ENCODE measurements at places on chromosomes 6 and 20. TPM values are rescaled to one million over a fixed set of nuclear protein-coding genes. Genes with fewer than 3 reads are reported as not detected.

DNA sequence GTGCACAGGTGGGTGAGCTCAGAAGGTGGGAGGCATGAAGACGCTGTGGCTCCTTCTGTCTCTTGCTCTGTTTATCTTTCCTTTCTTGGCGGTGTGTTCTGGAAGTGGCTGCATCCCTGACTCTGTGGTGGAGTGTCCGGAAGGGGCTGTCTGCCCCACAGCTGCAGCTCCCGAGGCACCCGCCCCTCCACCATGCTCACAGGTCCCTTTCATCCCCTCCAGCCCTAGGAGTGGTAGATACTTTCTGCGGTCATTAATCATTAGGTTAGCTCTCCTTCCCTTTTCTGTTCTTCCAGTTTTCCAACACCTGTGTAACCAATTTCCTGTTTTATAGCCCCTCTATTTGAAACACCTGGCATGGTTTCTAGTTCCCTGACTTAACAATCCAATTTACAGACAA, 65.6 kb downstream of the GJA10 start:
- no peak for DNase-seq
- no peak overlapping the region for H3K4me3 ChIP-seq
- no peaks in the 10 kb centered on the region for H3K27me3 ChIP-seq
- H3K4me1 ChIP-seq, result peaks cover 19% of the 10 kb centered on the region

DNA sequence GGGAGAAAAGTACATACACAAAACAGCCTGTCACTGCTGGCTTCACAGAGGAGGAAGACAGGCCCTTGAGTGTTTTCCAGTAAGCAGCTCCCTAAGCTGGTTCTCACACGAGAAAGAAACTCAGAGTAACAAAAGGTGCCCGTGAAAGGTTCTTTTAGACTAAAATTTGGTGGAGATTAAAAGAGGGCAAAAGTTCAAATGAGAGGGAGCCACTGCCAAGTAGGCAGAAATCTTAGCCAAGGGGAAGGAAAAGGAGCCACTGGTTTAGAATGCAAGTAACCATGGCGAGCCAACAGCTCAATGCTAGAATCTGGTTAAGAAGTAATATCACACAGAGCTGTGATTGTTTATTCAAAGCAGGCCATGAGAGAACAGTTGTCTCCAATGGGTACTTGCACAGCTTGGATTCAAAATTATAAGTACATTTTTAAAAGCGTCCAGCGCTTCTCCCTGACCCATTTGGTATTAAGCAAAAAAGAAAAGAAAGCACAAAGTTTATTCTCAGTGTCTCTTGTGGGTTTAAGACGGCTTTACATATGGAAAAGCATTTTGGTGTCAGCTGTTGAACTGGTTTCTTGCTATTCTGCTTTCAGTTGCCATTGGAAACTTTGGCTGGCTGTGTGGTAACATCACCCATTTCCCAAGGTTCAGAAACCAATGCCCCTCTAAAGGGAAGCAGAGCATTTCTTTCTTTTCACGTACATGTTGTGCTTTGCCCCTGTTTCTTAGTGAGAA, 648.5 kb downstream of the RNF144B start:
- no peak overlapping the region for H3K27ac ChIP-seq
- no peaks in the 10 kb centered on the region for H3K36me3 ChIP-seq
- no peak for DNase-seq
- no peaks in the 10 kb centered on the region for H3K4me1 ChIP-seq
- no peak overlapping the region for H3K4me3 ChIP-seq

GRCh38 chr20:57633945-57634491, 13.8 kb upstream of the ZBP1 start:
- H3K4me3 ChIP-seq, result no peak overlapping the region
- H3K36me3 ChIP-seq, result no peaks in the 10 kb centered on the region
- peaks cover 23% of the 10 kb centered on the region for H3K4me1 ChIP-seq
- no peak overlapping the region for H3K27ac ChIP-seq

DNA sequence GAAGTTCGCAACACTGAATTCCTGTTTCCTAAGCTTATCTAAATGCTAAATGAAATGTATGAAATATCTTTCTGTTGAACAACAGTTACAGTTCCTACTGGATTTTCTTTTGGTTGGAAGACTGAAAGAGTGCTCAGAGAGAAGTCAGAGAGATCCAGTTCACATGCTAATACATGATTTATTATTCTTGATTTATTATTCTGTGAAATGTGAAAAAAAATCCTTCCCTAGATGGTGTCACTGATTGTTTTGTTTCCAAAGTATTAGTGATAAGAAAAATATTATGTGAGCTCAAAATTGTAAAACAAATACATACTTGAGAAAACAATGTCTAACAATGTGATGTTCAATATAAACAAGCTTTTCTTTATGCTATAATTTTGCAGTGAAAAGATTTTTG, 42.1 kb downstream of the ADGRG6 start:
- H3K4me1 ChIP-seq, result no peaks in the 10 kb centered on the region
- H3K27ac ChIP-seq, result no peak overlapping the region
- no peaks in the 10 kb centered on the region for H3K36me3 ChIP-seq
- H3K4me3 ChIP-seq, result no peak overlapping the region
- DNase-seq, result no peak

- no peaks in the 10 kb centered on the region for H3K27me3 ChIP-seq
- H3K4me3 ChIP-seq, result no peak overlapping the region
- peak; percentile 16 for DNase-seq
- no peaks in the 10 kb centered on the region for H3K36me3 ChIP-seq
Measured at GRCh38 chr6:36757206-36757605, 59.6 kb downstream of the RAB44 start.

- no peaks in the 10 kb centered on the region for H3K36me3 ChIP-seq
- no peak for DNase-seq
- H3K4me3 ChIP-seq, result no peak overlapping the region
- no peaks in the 10 kb centered on the region for H3K4me1 ChIP-seq
- H3K27me3 ChIP-seq, result no peaks in the 10 kb centered on the region
- H3K27ac ChIP-seq, result no peak overlapping the region
Measured at GRCh38 chr6:151639750-151640149, 145.9 kb downstream of the CCDC170 start.

DNA sequence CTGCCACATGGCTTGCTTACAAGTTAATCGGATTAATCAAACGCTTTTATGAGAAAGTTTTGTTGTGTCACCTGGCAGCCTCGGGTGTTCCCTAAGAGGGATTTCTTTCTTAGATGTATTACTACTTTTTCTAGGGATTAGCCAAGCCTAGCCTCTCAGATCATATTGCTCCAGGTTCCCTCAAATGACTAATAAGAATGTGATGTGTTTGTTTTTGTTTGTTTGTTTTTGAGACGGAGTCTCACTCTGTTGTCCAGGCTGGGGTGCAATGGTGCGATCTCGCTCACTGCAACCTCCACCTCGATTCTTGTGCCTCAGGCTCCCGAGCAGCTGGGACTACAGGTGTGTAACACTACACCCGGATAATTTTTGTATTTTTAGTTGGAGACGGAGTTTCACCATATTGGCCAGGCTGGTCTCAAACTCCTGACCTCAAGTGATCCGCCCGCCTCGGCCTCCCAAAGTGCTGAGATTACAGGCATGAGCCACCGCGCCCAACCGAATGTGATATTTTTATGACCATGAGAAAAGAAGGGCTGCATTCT, 977 bp downstream of the HMGN4 start:
- no peaks in the 10 kb centered on the region for H3K27me3 ChIP-seq
- H3K36me3 ChIP-seq, result peaks cover 11% of the 10 kb centered on the region
- H3K4me1 ChIP-seq, result peaks cover 48% of the 10 kb centered on the region
- H3K27ac ChIP-seq, result peak overlapping the region; percentile 91
- H3K4me3 ChIP-seq, result peak overlapping the region; percentile 96

- H3K4me1 ChIP-seq, result no peaks in the 10 kb centered on the region
- no peaks in the 10 kb centered on the region for H3K27me3 ChIP-seq
- no peak overlapping the region for H3K27ac ChIP-seq
- H3K4me3 ChIP-seq, result no peak overlapping the region
- no peak for DNase-seq
- no peaks in the 10 kb centered on the region for H3K36me3 ChIP-seq
Measured at GRCh38 chr6:157304899-157305663, 18.2 kb downstream of the TMEM242 start.

DNA sequence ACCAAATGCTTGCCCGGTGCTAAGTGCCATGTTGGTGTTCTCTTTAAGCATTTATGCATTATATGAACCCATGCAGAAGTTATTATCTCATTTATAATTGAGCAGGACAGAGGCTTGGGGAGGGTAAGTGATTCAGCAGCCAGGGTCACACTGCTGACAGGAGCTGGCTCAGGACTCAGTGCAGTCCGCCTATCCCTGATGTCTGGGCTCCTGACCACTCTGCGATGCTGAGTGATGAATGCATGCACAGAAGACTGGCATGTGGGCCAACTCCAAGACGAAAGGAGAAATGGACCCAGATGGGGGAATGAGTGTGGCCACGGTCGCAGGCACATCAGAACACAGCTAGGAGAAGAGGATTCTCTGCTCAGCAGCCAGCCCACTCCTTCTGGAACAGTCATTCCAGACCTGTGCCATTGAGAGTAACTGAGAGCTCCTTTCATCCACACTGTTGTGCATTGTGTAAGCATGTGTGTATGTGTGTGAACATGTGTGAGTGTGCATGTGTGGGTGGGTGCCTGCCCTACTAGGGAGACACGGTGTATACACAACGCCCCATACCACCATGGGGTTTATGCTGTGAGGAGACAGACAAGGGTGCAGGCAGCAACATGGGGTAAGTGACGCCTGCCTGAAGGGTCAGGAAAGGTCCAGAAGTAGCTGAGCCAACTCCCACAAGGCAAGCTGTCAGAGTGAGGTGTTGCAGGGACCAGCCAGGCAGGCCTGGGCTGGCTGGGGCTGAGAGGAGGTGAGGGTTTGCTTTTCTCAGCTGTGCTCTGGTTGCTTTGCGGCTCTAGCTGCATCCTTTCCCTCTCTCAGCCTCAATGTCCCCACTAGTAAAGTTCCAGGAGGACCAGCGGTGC, 97.8 kb upstream of the PMEPA1 start:
- H3K4me1 ChIP-seq, result no peaks in the 10 kb centered on the region
- no peak overlapping the region for H3K27ac ChIP-seq
- no peaks in the 10 kb centered on the region for H3K27me3 ChIP-seq
- H3K4me3 ChIP-seq, result no peak overlapping the region

- H3K4me3 ChIP-seq, result no peak overlapping the region
- no peaks in the 10 kb centered on the region for H3K36me3 ChIP-seq
- DNase-seq, result no peak
- H3K4me1 ChIP-seq, result no peaks in the 10 kb centered on the region
- no peak overlapping the region for H3K27ac ChIP-seq
- H3K27me3 ChIP-seq, result no peaks in the 10 kb centered on the region
Measured at GRCh38 chr6:162974685-162975084, 246.9 kb downstream of the PACRG start.

GRCh38 chr6:144482142-144482541, 197.0 kb downstream of the UTRN start:
- H3K27ac ChIP-seq, result no peak overlapping the region
- no peak overlapping the region for H3K4me3 ChIP-seq
- H3K27me3 ChIP-seq, result no peaks in the 10 kb centered on the region

GRCh38 chr6:151763938-151764680, 43.4 kb upstream of the ESR1 start:
- peak; percentile 12 for DNase-seq
- no peaks in the 10 kb centered on the region for H3K36me3 ChIP-seq
- H3K27me3 ChIP-seq, result no peaks in the 10 kb centered on the region
- no peak overlapping the region for H3K4me3 ChIP-seq
- no peak overlapping the region for H3K27ac ChIP-seq

DNA sequence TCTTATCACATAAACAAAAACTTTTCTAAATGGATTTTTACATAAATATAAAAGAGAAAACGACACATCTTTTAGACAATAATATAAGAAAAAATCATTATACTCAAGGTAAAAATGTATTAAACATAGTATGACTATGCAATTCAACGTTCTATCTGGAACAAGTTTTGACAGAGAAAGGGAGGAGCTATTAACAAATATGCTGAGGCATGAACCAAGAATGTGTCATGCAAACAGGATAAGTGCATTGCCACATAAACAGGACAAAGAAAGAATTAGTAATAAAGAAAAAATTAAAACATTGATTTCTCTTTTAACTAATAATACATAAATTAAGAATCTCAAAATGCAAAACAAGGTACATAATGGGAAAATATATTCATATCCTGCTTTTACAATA, 1353.4 kb upstream of the GJE1 start:
- H3K27me3 ChIP-seq, result no peaks in the 10 kb centered on the region
- no peak overlapping the region for H3K27ac ChIP-seq
- no peak for DNase-seq
- no peaks in the 10 kb centered on the region for H3K36me3 ChIP-seq
- no peaks in the 10 kb centered on the region for H3K4me1 ChIP-seq
- no peak overlapping the region for H3K4me3 ChIP-seq

GRCh38 chr20:8646033-8646441, 422.9 kb upstream of the PLCB4 start:
- H3K27me3 ChIP-seq, result no peaks in the 10 kb centered on the region
- DNase-seq, result no peak
- no peak overlapping the region for H3K4me3 ChIP-seq
- no peaks in the 10 kb centered on the region for H3K4me1 ChIP-seq

DNA sequence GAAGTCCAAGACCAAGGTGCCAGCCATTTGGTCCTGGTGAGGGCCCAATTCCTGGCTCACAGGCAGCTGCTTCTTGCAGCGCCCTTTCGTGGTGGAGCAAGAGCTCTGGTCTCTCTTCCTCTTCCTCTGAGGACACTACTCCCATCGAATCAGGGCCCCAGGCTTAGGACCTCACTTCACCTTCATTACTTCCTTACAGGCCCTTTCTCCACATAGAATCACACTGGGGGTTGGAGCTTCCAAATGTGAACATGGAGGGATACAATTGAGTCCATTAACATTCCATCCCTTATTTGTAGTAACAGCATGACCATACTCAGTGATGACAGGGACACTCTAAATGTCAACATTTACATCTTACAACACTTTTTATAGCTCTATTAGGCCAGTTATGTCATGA, 2.3 kb downstream of the RAMACL start:
- no peaks in the 10 kb centered on the region for H3K4me1 ChIP-seq
- H3K36me3 ChIP-seq, result no peaks in the 10 kb centered on the region
- DNase-seq, result no peak
- no peak overlapping the region for H3K27ac ChIP-seq
- H3K4me3 ChIP-seq, result no peak overlapping the region

FOXS1 gene
- not detected for total RNA-seq

SLC22A3 gene
- 0.13 TPM for total RNA-seq

MKKS gene
- total RNA-seq, result 13.1 TPM

MOCS1 gene
- 1.1 TPM for total RNA-seq

ZNF343 gene
- total RNA-seq, result 10.4 TPM

FKBP1C gene
- 0.55 TPM for total RNA-seq

CPNE5 gene
- total RNA-seq, result 1.7 TPM

AIG1 gene
- 8.9 TPM for total RNA-seq

CAP2 gene
- not detected for total RNA-seq
